ENCODE measurements at places on chromosomes 11 and 22.

DNA sequence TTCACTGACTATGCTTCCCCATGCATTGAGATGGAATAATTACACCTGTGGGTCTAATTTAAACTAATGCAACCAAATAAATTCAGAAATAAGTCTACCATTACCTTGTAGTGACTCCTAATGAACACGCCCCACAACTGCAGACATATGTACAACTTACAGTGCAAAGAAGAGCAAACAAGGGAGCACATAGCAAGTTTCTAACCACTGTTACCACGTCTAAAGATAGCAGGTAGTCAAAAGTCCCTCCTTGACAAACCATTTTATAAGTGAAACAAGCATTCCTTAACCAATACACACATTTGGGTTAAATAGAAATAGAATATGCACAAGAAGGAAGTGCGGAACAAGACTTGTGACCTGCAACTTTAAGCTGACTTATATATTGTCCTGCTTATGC, 20.6 kb downstream of the PHF21A start:
- DNase-seq, result peak; percentile 34

DNA sequence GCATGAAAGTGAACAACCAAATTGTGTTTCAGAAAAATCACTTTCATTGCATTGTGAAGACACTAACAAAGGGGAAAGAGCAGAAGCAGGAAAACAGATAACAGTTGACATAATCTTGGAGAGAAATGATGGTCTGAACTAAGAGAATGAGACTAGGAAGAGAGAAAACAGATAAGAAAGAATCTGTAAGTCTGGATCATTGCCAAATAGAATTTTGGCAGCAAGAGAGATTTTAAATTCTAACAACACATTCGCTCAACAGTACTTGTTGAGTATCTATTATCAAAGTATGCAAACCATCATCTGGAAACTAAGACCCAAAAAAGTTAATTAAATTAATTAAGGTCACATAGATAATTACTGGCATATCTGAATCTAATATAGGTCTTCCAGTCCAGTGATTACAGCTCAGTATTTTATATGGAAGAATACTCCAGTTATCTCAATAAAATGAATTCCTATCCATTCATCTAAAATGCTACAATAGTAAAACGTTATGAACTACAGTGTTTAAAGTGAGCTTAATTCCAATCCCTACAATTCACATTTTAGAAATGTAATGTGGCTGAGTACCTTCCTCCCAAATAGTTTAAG, 166.7 kb upstream of the FAT3 start:
- no peak for DNase-seq

DNA sequence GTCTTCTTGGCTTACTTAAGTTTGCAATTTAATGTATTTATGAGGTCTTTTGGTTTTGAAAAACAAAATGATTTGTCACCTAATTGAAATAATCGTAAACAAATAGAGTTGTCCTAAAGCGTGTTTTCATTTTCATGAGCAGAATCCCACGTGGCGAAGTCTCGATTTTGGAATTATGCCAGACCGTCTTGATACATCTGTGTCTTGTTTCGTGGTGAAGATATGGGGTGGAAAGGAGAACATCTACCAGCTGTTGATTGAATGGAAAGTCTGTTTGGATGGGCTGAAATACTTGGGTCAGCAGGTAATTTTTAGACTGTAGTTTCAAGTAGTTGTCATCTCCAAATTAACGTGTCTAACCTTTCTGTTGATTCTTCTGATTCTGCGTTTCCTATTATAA, 64.7 kb downstream of the UVRAG start:
- no peak for DNase-seq

DNA sequence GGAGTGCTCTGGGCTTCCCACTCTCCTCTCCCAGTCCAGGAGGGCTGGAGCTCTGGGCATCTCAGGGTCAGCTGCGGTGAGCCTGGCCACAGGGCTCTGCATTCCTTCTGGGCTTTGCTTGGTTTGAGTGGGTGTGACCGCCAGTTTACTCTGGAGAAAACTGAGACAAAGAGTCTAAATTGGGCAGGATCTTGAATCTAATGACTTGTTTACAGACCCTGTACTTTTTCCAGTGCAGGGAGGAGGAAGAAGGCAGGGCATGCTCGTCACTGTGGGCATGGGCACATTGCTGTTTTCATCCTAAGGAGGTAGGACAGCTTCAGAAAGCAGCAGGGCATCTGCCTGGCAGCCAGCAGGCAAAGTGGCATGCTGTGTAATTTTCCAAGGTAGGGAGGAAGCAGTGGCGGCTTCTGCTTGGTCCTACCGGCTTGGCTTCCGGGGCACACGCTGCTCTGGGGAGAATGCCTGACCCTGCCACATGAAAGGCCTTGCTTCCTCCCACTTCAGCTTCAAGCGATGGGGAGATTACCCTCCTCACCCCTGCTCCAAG, 22.9 kb downstream of the FLI1 start:
- DNase-seq, result peak; percentile 67

DNA sequence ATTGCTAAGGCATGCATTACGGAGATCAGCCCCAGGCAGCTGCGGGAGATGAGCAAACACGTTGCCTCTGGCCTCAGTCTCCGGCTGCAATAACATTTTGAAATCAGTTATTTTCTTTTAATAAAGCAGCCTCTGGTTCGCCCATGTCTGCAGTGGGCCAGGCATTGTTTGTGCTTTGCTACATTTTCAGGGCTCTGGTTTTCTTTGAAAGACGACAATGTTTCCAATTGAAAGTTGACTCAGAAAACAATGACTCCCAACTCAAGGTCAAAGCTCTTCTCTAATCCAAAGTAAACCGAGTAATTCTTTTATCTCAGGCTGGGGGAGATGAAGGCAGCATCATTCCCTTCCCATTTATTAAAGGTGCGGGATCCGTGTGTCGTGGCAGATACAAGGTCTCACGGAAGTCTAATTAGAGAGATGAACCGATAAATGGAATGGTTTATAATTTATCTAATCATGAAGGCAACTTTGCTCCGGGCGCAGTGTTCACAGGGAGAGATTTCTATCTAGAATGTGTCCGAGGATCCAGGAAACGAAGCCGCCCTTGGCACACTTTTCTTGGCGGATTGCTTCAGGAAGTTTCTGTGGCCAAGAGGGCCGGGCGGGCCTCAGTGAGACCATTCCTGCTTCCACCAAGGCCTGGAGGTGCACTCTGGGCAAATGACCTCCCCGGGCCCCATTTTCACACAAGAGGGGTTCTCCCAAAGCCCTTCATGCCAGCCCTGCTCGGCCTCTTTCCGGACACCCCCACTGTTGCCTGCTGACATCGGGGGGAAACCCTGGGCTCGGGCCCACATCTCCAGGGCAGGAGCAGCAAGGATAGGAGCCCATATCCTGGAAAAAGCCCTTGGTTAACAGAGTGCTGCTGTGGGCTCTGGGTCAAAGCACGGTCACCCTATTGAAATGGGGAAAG, 811.4 kb downstream of the BRD1 start:
- DNase-seq, result no peak

DNA sequence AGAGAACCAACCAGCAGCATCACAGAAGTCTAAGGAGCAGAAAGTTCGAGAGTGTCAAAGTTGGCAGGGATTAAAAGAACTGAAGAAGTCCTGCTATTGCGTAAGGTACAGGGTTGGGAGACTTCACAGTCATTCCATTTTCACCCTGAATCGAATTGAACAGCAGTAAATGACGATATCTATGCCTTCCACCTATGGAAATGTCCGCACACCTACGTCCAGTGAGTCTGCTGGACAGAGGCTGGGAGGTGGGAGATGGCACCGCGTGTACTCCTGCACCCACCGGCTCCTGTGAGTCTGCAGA, 116.7 kb downstream of the MICAL3 start:
- DNase-seq, result no peak

DNA sequence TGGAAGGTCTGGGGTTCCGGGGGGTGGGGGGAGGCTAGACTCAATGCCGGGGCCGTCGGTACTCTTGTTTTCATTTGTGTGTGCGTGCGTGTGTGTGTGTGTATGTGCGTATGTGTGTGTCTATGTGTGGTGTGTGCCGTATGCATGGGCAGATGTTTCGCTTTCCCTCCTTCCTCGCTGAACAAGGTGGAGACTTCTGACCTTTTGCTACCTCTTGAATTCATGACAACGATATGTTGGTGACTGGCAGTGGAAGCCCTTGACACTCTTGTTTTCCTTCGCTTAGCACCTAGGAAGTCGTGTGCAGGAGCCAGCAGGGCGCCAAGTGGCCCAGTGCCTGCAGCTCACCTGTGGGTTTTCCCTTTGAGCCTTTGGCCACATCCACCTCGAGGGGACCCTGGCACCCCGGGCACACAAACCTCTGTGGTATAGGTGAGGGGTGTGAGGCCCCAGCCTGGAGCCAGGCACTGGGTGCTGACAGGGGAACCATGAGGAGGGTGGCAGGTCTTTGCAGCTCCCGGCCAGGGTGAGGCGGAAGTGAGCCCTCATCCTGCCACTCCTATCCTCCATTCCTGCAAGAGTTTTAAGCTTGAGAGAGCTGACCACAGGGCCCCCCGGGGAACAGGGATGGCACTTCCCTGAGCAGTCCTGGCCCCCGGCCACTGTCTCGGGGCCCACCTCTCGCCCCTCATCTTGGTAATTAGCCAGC, 19.3 kb upstream of the TMEM191C start:
- peak; percentile 0 for DNase-seq

GRCh38 chr22:45934659-45935341, 42.2 kb downstream of the WNT7B start:
- no peak for DNase-seq

- DNase-seq, result no peak
These were observed 34.4 kb upstream of the SMTN start for GRCh38 chr22:31046539-31047226.

- no peak for DNase-seq
These were observed 4.4 kb downstream of the DUSP8 start for GRCh38 chr11:1567721-1568100.

DNA sequence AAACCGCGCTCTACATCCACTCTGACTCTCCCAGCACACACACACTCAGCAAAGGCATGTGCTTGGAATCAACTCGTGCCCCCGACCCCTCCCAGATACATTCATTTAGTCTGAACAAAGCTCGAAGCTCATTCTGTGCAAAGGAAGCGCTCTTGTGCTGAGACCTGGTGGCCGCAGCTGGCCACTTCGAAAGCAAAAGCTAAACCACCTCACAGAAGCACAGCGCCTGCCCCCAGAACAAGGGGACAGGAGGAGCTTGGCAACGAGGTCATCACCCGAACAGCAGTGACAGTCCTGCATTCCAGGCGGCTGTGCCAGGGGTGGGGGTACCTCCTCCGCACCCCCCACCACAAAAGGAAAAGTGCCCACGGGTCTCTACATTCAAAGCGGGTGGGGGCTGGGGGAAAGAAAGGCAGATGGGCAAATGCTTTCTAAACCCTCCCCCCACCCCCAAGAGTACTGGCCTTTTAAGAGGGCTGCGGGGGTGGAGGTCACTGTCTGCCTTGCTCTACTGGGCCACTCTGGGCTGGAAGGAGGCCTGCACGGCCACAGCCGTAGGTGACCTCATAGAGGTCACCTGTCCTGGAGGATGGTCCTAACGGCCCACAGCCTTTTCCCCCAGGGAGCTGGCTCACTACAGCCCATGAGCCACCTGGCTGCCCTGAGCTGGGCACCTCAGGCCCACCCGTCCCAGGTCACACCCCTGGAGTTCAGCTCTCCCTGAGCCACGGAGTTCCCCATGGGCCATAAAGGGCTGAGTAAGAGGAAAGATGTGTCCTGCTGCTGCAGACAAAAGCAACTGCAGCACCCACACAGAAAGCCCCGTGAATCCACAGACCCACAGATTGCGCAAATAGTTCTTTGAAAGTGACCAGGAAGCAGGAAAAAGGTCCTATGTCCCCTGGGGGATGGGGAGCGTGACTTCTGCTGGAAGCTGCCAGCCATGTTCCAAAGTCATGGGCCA, 21.3 kb downstream of the CBX7 start:
- DNase-seq, result no peak

- DNase-seq, result no peak
These were observed 15.8 kb downstream of the TOLLIP start for GRCh38 chr11:1293619-1294015.

- no peak for DNase-seq
These were observed 8.2 kb downstream of the ZBED4 start for GRCh38 chr22:49861642-49862495.

DNA sequence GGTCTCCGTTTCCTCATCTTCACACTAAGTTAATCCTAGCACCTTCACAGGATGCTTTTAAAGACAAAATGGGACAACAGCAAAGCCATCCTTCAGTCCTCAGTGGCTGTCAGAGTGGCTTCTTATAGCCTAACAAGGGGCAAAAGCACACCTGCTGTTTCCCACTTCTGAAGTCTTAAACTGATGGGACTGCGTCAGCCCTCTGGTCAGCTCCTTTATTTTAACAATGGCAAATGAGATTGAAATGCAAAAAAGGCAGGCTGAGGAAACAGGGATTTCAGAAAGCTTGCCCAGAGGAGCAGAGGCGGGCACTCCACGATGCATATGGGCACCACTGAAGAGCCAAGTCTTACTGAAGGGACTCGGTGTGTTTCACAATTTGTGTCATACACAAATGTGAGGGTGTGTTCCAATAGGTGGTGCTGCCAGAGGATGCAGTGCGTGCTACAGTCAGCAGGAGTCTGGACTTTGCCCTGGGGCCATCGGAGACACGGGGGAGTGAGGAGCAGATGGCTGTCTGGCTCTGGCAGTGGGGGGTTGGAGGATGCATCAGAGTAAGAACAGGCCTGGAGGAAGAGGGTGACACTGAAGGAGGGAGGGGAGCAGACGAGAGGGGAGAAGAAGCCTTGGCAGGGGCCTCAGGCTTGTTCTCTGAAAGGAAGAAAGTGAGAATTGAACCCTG, 47.3 kb downstream of the TENM4 start:
- no peak for DNase-seq

- DNase-seq, result no peak
These were observed 242.4 kb downstream of the FAM76B start for GRCh38 chr11:95547186-95547585.

GRCh38 chr11:96055706-96056387, 131.9 kb upstream of the MTMR2 start:
- DNase-seq, result no peak

DNA sequence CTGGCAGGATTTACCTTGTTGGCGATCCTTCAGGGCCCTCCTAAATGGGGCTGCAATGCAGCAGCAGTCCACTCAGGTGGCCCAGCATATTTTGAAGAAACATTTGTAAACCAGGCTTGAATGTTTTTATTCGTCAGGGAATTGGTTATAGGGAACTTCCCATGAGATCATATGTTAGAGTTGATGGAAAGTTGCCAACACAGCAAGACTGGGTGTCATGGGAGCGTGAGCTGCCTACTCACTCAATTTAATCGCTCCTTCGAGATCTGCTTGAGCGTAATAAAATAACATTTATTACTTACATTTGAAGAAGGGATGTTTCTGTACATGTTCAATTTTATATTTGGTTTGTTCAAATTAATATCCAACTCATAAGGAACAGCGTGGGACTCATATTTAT, 19.4 kb downstream of the OR2AT4 start:
- no peak for DNase-seq

GRCh38 chr22:36147196-36147791, 13.3 kb downstream of the APOL3 start:
- no peak for DNase-seq

- DNase-seq, result peak; percentile 50
These were observed 3.2 kb upstream of the CCDC15 start for GRCh38 chr11:124950601-124951330.

DNA sequence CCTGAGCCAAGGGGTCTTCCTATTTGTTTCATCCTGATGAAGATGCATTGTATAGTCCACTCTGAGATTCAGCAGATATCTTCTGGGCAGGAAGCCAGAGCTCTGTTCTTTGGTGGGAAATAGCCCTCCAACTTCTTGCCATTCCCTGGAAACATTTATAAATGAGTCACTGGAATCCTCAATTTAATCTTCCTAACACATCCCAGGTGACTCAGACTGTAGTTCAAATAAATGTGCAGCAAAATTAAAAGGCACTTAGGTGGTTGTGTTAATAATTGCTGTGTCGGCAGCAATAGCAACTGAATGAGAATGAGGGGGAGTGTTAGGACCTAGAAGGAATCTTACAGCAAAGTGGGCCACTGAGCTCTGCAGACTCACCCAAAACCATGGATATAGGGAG, 108.6 kb downstream of the INSC start:
- DNase-seq, result no peak

All from CD4-positive, alpha-beta T cell treated with Interleukin-17A for 1 hour (primary cell).